ENCODE measurements at places on chromosomes 7 and 10.
A peak's percentile ranks its signal among the peaks of the same experiment; 100 is the strongest.

- no peak for DNase-seq
These were observed 134.9 kb downstream of the CAMK1D start for GRCh38 chr10:12484002-12484918.

GRCh38 chr7:122412883-122413282 is 108.3 kb upstream of the FEZF1 start:
- DNase-seq, result no peak

DNA sequence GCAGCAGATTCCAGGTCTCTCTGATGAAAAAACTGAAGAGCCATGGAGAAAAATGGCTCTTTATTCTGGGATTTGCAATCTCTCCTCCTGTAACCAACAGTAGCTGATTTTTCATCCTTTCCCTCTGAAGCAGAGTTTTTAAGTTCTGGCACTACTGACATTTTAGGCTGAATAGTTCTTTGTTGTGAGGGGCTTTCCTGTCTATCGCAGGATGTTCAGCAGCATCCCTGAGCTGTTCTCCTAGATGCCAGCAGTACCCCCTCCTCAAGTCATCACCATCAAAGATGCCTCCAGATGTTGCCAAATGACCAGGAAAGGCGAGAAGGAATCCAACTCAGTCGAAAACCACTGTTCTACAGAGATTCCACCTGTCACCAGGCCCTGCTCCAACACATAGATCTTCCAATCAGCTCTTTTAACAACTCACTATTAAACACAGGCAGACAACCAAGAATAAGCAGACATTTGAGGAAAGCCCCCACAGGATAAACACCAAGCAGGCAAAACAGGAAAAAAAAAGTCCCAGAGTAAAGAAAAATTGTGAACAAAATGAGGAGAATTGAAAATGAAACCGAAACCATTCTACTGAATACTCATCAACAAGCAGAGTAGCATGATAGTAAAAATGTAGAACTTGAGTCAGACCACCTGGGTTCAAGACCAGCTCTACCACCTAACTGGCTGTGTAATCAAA is 124.8 kb downstream of the MPP7 start:
- peak; percentile 32 for DNase-seq

DNA sequence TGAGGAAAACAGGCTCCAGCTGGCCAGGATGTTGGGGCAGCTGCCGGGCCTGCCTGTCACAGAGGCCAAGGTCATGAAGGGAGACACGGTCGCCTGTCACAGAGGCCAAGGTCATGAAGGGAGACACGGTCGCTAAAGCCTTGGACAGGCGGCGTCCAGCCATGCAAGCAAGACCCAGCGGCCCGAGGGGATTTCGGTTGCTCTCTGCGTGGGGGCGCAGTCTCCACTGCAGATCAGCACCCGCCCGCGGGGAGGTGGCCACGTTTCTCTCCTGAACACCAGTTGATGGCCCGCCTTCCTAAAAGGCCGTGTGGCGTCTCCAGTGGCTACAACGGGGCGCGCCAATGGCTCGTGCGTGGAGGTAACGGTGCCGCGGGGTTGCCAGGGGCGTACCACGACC is 67.0 kb upstream of the PCGF5 start:
- DNase-seq, result no peak

- DNase-seq, result no peak
These were observed 13.9 kb downstream of the CREB3L2 start for GRCh38 chr7:137987968-137988367.

DNA sequence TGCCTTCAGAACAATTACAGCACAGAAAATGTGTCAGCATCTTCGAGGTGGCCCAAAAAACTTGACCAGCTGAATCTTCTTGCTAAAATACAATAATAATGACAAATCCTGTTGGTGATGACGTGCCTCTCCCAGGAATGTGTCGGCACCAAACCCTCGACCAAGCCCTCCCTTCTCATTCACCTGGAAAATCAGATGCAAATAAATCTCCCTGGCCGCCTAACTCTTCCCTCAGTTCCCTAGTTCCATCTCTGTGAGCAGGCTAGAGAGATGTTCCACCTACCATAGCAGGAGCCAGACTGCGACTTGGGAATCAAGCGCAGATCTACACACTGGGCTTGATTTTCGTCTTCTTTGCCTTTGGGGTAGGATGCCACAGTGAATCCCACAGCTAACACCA is 4.1 kb downstream of the PRSS1 start:
- no peak for DNase-seq

- no peak for DNase-seq
These were observed 31.3 kb downstream of the GBX1 start for GRCh38 chr7:151135866-151136843.

DNA sequence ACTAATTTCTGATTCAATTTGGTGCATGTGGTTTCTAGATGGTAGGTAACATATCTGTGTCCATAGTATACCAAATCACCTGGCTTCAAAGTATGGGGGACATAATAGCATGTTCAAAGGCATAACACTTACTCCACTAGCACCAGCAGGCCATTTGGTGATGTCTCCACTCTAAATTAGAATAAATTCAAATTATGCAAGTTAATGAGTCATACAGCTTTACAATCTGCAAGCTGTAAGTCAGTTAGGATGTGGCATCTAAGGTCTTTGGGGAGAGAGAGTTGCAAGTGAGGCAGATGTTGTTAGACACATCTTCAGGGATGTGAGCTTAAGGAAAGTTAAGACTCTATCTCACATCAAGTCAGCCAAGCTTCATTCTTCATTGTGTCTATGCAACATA is 506.4 kb upstream of the GRM3 start:
- no peak for DNase-seq

DNA sequence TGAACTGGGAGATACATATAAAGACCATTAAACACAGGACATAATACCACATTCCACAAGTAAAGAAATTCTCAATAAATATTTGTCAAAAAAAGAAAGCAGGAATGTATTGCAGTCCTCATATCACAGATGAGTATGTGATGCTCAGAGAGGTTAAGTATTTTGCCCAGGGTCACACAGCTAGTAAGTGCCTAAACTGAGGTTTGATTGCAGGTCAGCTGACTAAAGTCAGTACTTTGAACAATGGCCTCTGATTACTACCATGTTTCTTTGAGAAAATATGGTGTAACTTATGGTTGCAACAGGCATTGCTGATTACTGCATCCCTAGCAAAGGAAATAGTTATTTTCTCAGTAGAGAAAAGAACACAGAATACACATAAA is 267.1 kb downstream of the ELMO1 start:
- no peak for DNase-seq

DNA sequence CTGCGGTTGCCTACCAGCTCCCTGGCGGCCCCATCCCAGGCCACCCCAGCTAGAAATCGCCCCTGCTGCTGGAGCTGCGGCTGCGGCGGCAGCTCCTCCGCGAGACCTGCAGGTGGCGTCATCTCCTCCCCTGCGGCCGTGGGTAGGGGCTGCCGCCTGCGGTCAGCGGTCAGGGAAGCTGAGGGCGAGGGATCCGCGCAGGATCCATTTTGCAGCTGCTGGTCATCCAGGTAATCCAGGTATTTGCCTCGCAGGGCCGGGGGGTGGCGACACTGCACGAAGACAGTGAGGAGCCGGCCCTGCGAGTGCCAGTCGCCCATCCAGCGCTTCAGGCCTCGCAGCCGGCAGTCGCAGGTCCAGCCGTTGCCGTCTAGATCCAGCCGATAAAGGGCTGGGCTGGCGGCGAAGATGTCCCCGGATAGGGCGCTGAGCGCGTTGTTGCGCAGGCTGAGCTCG is 1.5 kb downstream of the TRIL start:
- DNase-seq, result peak; percentile 12

DNA sequence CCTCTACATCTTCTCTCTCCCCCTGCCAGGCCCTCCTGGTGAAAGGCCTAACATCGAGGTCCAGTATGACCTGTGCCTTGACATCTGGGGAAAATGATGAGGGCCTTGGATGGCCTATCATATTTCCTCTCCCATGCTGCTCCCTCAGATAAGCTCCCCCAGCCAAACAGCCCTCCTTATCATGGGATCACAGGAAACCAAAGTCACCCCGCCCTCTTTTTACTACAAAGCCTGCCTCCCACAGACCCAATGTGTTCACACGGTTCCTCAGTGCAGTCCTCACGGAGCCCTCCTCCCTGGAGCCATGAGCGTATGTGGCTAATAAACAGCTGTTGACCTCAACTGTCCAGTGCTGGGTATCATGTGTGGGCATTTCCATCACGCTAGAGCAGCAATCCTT is 32.0 kb downstream of the C10orf90 start:
- DNase-seq, result no peak

- no peak for DNase-seq
These were observed 738.3 kb downstream of the AUTS2 start for GRCh38 chr7:70336536-70336935.

DNA sequence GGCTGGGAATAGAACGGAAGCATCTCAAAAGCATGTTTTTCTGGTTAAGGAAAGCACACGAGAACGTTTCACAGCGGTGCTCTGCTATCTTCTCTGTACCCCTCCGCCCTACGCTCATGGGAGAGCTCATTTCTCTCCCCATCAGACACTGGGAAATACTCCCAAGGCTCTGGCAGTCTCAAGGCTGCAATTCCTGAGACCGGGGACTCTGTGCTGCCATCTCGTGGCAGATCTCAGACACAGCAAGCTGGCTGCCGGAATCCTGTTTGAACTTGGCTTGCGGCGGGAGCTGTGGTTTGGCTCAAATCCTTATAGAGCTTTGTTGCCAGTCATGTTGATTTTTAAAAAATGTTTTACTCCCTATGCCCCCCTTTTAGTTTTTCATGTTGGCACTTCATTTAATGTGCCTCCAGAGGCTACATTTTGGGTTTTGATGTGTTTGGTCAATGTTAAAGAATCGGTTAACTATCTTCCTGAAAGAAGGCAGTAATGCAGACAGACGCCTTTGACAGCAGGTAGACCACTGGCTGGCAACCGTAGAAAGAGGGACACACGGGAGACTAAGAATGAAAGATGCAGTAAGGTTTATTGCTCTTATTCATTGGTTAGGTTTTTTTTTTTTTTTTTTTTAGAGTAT is 27.6 kb downstream of the BMPER start:
- DNase-seq, result peak; percentile 56

DNA sequence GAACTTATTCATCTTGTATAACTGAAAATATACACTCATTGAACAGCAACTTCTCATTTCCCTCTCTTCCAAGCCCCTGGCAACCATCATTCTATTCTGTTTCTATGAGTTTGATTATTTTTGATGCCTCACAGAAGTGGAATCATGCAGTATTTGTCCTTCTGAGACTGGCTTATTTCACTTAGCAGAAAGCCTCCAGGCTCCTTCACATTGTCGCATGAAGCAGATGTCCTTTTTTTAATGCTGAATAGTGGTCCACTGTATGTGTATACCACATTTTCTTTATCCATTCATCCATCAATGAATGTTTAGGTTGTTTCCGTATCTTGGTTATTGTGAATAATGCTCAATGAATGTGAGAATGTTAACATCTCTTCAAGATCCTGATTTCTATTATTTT is 238.2 kb upstream of the KLF14 start:
- no peak for DNase-seq

GRCh38 chr7:68712956-68713495 is 885.2 kb upstream of the AUTS2 start:
- no peak for DNase-seq

DNA sequence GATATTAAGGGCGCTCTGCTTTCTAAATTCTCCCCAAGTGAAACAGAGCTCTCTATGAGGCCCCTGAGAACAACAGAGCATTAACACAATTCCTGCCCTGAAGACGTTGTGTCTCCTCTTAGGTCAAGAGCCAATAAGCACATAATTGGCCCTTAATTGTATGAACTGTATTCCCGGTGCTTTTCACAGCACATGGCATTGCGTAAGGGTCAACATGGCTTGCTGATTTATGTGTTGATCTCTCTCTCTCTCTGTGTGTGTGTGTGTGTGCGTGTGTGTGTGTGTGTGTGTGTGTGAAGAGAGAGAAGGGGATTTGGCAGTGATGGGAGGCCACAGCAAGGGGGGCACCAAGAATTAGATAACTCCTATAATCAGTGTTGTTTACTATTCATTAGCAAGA is 40.5 kb downstream of the LYZL1 start:
- DNase-seq, result no peak

DNA sequence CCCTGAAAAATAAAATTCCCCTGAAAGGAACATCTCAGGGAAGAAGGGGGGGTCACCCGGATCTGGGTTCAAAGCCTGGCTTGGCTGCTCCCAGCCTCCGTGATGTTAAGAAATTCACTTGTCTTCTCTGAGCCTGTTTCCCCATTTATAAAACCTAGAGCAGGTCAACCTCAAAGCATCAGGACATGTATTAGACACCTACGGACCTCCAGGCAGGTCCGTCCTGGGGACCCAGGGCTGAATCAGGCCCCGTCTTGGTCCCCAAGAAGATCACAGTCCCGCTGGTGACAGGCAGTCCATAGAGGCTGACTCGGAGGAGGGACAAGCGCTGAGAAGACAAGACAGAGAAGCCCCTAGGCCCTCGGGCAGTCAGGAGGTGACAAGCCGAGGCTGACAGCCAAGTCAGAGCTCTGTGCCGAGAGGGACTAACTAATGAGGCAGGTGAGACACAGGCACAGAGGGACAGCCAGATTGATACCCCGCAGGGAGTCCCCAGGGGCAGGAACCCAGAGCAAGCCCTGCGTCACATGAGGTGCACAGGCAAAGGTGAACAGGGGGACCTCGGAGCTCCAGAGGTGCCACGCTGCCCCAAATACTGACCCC is 2.9 kb downstream of the MYL10 start:
- no peak for DNase-seq

DNA sequence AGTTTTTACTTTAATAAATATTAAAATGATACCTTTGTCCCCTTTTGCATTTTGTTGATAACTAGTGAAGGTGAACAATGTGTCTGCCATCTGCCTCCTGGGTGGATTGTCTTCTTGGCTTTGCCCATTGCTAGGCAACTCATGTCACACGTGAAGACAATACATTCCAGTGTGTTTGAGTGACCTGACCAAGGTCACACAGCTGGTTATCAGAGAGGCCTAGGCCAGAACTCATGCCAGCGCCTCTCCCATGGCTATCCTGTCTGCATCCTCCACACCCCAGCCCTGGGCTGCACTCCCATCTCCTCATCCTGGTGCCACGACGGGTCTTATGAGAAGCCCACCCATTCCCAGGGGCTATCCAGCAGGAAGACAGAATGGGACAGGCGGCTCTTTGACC is 108.7 kb downstream of the PLCE1 start:
- no peak for DNase-seq

- no peak for DNase-seq
These were observed 116.6 kb downstream of the CTTNBP2 start for GRCh38 chr7:117756586-117757085.

DNA sequence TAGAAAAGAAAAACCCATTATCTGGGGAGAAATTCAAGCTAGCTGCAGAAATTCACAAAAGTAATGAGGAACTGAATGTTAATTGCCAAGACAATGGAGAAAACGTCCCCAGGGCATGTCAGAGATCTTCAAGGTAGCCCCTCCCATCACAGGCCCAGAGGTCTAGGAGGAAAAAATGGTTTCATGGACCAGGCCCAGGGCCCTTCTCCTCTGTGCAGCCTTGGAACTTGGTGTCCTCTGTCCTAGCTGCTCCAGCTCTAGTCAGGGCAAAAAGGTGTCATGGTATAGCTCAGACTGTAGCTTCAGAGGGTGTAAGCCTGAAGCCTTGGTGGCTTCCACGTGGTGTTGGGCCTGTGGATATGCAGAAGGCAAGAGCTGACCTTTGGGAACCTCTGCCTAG is 411.8 kb downstream of the ADRA2A start:
- no peak for DNase-seq

- DNase-seq, result no peak
These were observed 7.1 kb upstream of the HOXA2 start for GRCh38 chr7:27109466-27110185.

- DNase-seq, result no peak
These were observed 541 bp upstream of the PFKFB3 start for GRCh38 chr10:6202098-6202683.

- no peak for DNase-seq
These were observed 103.9 kb downstream of the TNS3 start for GRCh38 chr7:47478017-47478344.

- DNase-seq, result no peak
These were observed 41.3 kb upstream of the ADRA2A start for GRCh38 chr10:111035542-111035941.

Measured in CD4-positive, alpha-beta T cell treated with Interleukin-12 subunit alpha and Interleukin-12 subunit beta, for 1 hour (primary cell).